Fibroblast of mammary gland (primary cell): ENCODE measurements at places on chromosomes 11 and 22.
A peak's percentile ranks its signal among the peaks of the same experiment; 100 is the strongest.

- DNase-seq: no peak
Observed at GRCh38 chr11:45345491-45345890, 59.4 kb upstream of the SYT13 start.

DNA sequence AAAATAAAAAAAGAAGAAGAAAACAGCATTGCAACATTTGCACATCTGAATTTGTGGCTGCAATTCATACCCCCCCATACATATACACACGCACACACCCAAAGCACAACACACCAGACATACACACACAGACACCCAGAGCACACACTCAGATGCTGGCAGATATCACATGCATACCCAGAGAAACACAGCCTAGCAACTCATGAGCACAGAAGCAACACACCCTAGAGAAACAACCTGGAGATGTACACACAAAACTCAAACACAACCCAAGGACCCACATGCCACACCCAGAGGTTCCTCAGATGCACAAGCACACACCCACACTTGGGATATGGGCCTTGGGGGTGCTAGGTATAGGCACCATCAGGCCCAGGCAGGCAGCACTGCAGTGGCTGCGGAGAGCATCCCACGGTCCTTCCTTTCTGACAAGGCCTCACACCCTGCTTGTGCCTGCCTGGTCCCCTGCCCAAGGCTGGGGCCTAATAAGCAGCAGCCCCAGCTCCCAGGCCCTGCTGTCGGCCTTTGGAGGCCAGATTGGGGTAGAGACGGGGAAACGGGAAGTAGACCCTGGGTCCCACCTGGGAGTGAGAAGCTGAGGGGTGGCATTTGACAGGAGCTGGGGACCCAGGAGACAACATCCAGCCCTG, 3.1 kb downstream of the CST6 start:
- DNase-seq: no peak

DNA sequence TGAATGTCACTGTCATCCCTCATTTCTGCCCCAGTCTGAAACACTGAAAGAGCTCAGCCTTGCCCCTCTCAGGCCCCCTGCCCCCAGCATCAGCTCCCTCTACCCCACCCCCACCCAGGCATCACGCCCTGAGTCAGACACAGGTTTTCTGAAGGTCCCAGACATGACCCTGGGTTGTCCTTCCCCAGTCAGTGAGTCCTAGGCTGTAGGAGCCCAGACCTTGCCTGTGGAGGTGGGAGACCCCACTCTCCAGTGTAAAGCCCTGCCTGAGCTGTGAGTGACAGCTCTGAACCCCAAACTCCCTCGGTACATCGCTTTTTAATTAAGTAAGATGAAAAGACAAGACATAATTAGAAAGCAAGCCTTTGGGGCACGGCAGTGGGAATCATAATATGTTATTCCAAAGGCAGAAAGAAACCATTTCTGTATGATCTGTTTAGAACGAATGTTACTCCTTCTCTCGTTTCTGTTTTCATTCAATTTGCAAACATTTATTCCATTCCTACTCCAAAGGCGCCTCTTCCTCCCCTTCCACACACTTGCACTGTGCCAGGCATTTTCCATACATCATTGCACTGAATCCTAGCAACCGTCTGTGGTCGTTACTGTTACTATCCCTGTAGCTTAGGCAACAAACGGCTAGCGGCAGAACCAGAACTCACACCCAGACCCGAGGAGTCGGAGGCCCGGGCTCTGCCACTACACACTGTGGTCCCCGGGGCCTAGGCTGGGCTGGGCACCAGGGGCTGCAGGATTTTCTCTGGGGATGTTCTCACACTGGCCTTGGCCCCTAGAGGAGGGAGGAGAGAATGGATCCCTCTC, 63.4 kb downstream of the CD6 start:
- no peak for DNase-seq

- DNase-seq: peak; percentile 80
Observed at GRCh38 chr11:57568330-57568766, 876 bp upstream of the UBE2L6 start.
